Neural progenitor cell (in vitro differentiated cells): ENCODE measurements at places on chromosomes 2 and 18. TPM values are rescaled to one million over a fixed set of nuclear protein-coding genes. Genes with fewer than 3 reads are reported as not detected.

PLGLB2 gene
- 0.52 and 2.3 TPM in 2 replicates for total RNA-seq

DNA sequence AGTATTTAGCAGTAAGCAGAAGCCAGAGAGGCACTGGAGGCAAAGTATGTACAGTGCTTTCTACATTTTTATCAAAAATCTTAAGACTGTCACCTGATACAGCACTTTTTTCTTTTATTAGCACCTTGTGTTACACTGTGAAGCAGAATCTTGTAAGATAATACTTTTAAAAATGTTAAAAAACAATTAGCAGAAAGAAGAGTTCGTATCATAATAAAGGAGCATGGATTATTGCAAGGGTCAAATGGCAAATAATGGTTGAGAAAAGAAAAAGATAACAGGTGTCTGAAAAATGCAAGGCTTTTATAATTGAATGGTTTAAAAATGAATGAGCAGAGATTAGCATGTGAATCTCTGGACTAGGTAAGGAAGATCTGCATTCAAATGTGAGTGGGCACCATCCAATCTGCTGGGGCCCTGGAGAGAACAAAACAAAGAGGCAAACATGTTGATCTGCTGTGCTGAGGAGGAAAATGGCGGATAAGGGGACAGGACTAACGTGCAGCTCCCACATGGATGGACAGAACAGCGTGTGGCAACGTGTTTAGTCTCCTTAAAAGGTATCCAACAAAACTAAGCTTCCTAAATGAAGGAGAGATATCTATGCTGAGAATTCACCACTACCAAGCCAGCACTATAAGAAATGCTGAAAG lies 9.5 kb downstream of the CEBPZOS start:
- DNase-seq = peak; percentile 34

C2orf66 gene
- total RNA-seq = 0.15 and 0.43 TPM in 2 replicates

DNA sequence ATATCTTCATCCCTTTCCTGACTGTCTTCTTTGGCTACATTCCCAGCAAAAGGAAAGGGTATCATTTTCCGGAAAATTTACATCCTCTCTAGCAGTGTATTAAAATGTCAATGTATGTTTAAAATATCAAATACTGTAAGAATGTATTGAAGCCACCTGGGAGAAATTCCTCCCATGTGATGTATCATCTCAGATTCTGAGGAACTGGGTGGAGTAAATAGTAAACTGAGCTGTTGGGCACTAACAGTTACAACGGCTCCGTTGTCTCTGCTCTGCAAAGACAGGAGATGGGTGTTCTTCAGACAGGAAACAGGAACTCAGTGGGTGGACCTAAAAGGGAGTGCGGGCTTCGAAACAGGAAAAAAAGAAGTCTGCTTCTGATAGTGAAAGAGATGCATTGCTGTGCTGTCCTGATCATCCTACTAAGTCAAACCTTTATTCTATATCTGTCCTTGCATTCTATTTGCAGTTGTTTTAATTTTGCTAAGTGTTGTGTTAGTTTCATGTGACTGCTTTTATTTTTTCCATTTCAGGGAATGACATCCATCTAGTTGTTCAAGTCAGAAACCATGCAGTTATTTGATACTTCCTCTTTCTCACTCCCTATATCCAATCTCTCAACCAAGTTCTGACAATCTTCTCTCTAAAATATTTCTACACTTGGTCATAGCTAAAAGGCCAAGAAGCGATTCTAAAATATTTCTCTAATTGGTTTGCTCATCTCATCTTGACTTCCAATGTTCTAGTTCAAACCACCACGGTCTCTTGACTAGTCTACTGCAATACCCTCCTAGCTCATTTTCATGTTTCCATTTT lies 19.4 kb downstream of the DOK1 start:
- no peak for DNase-seq

DNA sequence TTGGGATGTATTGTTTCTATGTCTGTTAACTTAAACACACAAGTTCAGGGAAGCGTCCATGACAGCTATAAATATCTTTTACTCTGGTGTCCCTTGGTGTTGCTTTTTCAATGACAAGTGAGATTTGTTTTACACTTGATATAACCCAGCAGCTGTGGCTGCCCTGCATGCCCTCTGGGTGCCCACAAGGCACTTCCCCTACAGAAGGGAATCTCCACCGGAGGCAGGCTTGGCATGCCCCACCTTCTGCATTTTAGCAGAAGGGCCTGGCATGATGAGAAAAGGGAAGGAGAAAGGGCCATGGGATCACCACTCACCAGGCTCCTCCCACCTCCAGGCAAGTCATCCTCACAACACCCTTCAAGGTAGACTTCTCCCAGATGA lies 68.7 kb downstream of the TMEM247 start:
- DNase-seq = no peak

GRCh38 chr2:224734949-224735348 lies 18.8 kb upstream of the CCDC195 start:
- no peak for DNase-seq

IL36G gene
- 0.59 and 1.3 TPM in 2 replicates for total RNA-seq
